ENCODE measurements at places on chromosomes 6 and 20. TPM values are rescaled to one million over a fixed set of nuclear protein-coding genes. Genes with fewer than 3 reads are reported as not detected.

Gene DACT2
- total RNA-seq, result not detected

GRCh38 chr6:74899416-74899815 lies 306.4 kb downstream of the COL12A1 start:
- DNase-seq, result no peak

GRCh38 chr6:4957521-4958231 lies 46.2 kb downstream of the RPP40 start:
- DNase-seq, result no peak

- no peak for DNase-seq
Measured at GRCh38 chr6:168988801-168989200, 264.8 kb downstream of the THBS2 start.

GRCh38 chr6:88381289-88381642 lies 215.1 kb upstream of the CNR1 start:
- no peak for DNase-seq

DNA sequence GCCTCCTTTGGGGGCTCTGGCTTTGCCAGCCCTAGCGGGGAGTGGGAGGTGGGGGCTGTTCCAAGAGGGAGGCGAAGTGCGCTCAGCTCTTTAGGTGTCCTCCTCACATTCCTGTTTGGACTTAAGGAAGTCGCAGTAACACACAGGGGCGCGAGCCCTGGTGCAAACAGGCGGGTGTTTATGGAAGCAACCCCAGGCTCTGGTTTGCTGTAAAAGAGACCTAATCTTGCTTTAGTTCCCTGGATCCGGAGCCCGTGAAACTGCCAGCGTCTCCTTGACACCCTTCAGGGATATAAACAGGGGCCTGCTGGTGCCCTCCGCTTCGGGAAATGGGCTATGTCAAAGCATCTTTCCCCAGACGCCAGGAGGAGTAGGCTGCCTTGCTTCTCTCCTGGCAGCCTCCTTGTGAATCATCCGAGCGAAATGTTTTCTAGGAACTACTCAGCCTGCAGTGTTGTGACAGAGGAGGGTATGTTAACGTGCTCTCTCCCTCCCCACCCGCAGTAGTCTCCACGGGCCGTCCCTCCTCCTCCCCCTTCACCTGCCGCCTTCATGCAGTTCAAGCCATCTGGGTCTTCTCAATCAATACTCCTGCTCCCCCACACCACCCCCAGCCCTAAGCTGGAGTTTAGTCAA lies 168.0 kb upstream of the LRFN2 start:
- DNase-seq, result no peak

DNA sequence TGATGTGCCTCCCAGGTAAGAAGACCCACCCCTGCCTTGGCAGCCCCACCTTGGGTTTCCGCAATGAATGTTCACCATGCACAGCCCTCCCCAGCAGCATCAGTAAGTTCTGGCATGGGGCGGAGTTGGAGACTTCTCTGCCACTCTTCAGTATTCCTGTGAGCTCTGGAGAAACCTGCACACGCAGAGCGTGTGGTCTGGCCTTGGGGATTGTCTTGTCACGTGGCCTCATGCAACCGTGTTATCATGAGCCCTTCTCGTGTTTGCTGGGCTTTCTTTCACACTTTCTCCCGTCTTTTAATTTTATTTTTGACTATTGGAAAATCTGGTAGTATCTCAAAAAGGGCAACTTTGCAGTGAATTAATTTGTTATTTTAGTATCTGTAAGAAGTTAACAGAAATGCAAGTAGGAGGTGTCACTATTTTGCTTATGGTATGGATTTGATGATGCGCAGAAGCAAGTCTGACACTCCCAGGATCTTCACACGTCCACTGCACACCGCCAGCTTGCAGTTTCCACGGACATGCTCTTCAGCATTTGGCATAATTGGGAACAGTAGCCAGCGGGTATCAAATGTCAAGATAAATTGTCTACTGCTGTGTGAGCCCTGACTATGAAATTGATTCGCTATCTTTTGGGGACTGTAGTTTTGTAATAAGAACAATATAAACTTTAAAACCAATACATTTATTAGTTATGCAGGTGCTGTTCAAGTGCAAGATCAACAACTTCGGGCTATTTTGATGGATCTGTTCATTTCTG lies 463.5 kb downstream of the QKI start:
- DNase-seq, result no peak

GRCh38 chr6:147088861-147089260 lies 115.4 kb upstream of the STXBP5 start:
- no peak for DNase-seq

GRCh38 chr6:28865401-28866204 lies 58.2 kb downstream of the TRIM27 start:
- peak; percentile 75 for DNase-seq

GRCh38 chr6:12262236-12263061 lies 27.7 kb upstream of the EDN1 start:
- DNase-seq, result no peak

- no peak for DNase-seq
Measured at GRCh38 chr20:41047279-41047974, 18.8 kb downstream of the TOP1 start.

Gene EPPIN
- not detected for total RNA-seq

DNA sequence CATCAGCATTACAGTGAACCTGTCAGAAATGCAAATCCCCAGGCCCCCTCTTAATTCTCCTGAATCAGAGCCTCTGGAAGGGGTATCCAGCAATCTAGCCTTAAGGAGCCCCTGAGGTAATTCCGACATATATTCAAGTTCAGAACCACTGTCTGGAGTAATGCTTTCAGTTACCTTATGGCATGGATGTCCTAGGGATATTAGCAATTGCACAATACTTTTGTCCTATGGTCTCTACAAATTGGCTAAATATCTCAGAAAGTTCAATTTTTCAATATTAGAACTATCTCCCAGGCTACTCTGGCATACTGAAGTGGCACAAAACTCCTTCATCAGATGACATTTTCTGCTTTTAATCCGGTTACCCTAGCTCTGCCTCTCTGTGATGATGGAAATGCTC lies 6.4 kb downstream of the NSFL1C start:
- DNase-seq, result no peak

Gene CTAGE9
- not detected for total RNA-seq

- no peak for DNase-seq
Measured at GRCh38 chr6:53461696-53462095, 83.2 kb downstream of the GCLC start.

GRCh38 chr20:17966432-17967310 lies 1.9 kb downstream of the SNX5 start:
- no peak for DNase-seq
